Heart left ventricle (tissue), 16 donors: ENCODE measurements at places on chromosomes 2 and 18. TPM values are rescaled to one million over a fixed set of nuclear protein-coding genes. Genes with fewer than 3 reads are reported as not detected.
A peak's percentile ranks its signal among the peaks of the same experiment; 100 is the strongest.

The HNMT gene
- total RNA-seq = 10.4 TPM

GRCh38 chr2:212727751-212728150, 189.1 kb upstream of the ERBB4 start:
- DNase-seq = no peak

GRCh38 chr18:11570769-11571412, 38.5 kb upstream of the SLC35G4 start:
- no peak for DNase-seq

The DLGAP1 gene
- total RNA-seq = 1.6 TPM

- peak; percentile 50 for DNase-seq
These were observed 183.8 kb upstream of the STON1 start for GRCh38 chr2:48346124-48346536.

The KCTD1 gene
- total RNA-seq = 10.0 TPM

The ALPI gene
- not detected for total RNA-seq

GRCh38 chr18:8538935-8539334, 70.3 kb upstream of the RAB12 start:
- no peak for DNase-seq

The FER1L5 gene
- not detected for total RNA-seq

The AMER3 gene
- total RNA-seq = not detected

The TMEM163 gene
- 0.44 TPM for total RNA-seq

The YES1 gene
- total RNA-seq = 23.5 TPM

The RASGRP3 gene
- 47.8 TPM for total RNA-seq

GRCh38 chr2:67242456-67242855, 154.7 kb upstream of the ETAA1 start:
- DNase-seq = no peak

The KIF1A gene
- 2.8 TPM for total RNA-seq

DNA sequence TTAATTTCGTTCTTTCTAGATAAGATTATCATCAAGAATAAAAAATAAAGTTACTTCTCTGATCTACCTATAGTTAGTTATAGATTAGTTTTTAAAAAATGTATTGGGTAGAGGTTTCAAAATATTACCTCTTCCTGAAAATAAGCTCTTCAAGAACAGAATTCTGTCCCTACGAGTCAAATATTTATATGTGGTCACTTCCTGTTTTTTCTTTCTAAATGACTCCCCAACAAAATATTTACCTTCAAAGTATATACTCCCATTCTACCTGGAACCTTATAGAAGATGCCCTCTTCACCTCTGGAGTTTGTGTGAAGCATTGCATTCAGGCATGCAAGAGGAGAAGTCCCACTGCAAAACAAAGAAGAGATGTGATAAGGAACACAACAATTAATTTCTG, 72.3 kb downstream of the ASXL2 start:
- no peak for DNase-seq

DNA sequence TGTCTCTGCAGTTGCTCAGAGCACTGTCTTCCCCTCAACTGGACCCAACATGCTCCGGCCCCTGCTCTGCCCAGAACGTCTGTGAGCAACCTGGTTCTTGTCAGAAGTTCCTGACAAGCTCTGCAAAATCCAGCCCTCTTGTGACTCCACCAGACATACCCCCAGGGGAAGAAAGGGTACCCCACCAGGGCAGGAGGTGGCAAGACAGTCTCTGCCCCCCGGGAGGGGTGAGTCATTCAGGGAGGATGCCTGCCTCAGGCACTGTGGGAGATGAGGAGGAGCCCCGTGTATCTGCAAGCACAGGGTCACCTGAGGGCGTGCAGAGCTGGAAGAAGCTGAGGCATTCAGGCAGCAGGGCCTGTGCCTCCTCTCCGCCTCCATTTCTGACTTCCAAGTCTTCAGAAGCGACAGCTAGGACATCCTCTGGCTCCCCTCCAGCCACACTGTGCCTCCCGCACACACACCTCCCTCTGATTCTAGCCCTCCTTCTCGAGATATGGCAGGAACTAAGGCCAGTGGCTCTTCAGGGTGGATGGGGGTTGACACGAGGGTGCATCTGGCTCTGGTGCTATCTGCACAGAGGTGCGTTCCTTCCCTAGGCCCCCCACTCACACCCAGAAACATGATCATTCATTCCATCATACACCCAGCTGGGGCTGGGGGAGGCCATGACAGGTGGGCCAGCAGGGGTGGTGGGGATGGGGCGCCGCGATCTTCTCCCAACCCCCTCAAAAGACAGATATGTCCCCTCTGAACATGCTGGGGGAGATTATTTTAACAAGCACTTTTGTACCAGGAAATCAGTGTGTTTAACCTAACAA, 222.2 kb downstream of the CYP26B1 start:
- no peak for DNase-seq

The KYNU gene
- 14.0 TPM for total RNA-seq

GRCh38 chr2:86818114-86818801, 27.5 kb upstream of the CD8A start:
- no peak for DNase-seq

DNA sequence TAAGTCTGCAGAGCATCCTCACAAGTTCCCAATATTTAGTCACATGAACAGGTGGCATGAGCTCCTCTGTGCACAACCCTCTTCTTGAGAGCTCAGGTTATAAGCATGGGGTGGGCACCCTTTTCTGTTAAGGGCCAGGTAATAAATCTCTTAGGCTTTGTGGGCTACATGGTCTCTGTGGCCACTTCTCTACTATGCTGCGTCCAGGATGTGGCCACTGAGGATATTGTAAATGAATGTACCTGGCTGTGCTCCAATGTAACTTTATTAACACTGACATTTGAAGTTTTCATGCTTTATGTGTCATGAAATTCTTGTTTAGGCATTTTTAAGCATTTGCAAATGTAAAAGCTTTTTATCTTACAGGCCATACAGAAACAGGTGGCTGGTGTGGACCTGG, 116.8 kb upstream of the ST6GAL2 start:
- DNase-seq = no peak

- no peak for DNase-seq
These were observed 124.1 kb downstream of the PTPRM start for GRCh38 chr18:7691206-7691605.

GRCh38 chr2:105393373-105394055, 5.3 kb downstream of the FHL2 start:
- DNase-seq = peak; percentile 65

- no peak for DNase-seq
These were observed 415.8 kb downstream of the HRH4 start for GRCh38 chr18:24876266-24876665.

- no peak for DNase-seq
These were observed 304.0 kb downstream of the ARHGAP15 start for GRCh38 chr2:143433251-143433650.

DNA sequence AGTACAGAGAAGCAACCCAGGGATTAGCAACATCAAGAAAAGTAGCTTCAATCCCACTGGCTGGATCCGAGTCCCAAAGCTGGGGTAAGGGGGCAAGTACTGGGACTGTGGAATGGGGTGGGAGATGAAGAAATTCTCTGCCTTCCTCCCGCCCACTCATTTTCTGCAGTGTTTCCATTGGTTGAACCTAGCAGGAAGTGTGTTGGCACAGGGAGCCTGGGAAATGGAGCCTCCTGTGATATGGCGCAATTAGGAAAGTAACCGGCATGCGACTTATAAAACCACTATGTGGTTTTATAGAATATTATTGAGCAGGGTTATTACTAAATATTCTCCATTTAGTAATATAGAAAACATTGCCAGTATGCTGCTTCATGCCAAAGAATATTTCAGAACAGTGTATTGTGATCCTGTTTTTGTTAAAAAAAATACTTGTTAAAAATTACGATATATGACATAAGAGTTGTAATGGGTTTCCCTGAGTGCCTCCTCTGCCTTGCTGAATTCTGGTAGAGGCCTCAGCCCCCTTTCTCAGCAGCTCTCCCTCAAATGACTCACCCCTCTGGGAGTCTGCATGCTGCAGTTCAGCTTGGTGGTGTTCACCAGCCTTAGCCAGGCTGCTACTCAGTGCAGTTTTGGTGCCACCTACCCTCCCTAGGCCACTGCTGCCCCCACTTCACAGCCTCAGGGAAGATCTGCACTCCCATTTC, 60.5 kb downstream of the HK2 start:
- DNase-seq = no peak

GRCh38 chr2:26578581-26578980, 62.6 kb downstream of the CIB4 start:
- no peak for DNase-seq

DNA sequence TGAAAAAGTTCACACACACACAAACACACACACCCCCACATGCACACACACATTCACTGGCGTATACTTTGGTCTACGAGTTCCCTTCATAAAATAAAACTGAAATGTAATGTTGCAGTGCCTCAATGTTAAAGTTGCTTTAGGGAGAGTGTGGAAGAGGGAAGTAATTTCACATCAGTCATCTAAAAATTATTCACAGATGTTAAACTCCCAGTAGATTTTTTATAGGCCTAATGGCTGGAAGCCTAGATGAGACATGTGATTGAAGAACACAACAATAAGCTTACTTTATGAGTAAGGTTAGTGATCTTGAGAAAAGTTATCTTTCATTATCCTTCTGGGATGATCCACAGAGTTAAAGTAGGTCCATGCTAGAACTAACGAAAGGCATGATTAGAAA, 506.7 kb upstream of the CNTNAP5 start:
- no peak for DNase-seq

GRCh38 chr2:54572636-54573536, 116.8 kb downstream of the SPTBN1 start:
- no peak for DNase-seq

DNA sequence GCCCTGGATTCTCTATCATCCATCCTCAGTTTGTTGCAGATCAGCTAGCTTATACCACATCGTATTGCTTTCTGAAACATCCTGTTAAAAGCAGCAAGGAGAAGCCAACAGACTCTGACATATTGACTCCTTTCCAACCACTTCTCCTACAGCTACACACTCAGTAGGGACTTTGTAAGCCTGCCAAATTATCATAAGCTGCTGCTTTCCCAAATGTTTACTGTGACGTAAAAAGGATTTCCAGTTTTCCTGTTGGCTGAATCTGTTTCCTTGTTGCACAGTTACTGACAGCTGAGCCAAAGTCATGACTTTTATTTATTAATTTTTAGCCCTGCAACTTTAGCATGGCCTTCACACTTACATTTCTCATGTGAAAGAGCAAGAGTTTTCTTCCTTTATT, 294.3 kb downstream of the KCNJ3 start:
- DNase-seq = no peak

DNA sequence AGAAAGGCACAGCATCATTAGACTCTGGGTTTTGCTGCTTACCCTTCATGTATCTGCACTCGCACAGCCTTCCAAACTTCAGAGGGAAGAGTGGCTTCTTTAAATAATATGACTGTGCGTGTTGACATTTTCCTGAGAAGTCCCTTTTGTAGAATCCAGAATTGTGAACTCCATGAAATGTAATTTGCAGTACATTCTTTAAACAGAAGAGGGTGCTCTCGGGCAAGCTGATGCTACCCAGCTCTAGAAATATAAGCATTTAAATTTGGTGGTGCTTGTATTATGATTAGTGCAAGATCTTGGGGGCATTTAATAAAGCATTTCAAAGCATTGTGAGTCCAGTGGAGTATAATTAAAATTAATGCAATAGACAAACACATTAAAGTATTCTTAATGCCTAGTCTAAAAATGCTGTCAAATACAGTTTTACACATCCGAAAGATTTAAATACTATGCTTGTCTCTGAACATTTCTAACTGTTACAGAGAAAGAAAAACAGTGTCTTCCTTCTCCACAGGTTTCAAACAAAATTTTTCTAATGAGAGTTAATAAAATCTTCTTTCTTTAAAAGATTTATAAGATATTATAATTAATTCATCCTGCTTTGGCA, 17.3 kb upstream of the GTF2A1L start:
- no peak for DNase-seq
